Activated CD8-positive, alpha-beta memory T cell treated with anti-CD3 and anti-CD28 coated beads for 4 hours (primary cell): ENCODE measurements at places on chromosomes 3 and 15.

- no peak for DNase-seq
Measured at GRCh38 chr15:78374436-78375393, 34.6 kb downstream of the CRABP1 start.

GRCh38 chr15:69410248-69410874 lies 3.8 kb upstream of the KIF23 start:
- no peak for DNase-seq

DNA sequence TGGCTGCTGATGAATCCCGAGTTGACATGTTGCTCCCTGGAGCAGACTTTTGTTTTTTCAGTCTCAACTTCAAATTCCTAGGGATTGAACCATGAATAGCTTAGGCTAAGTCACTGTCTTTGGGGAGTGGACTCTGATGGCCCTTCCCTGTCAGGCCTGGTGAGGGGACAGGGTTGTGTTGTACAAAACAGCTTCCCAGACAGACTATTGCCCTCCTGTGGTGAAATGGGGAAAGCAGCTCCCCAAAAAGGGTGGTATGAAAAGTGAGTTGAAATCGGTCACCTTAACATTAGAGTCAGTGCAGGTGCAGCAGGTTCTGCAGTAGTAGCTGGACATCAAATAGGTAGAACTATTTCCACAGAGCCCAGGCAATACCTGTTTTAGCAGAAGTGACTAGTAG lies 775.6 kb downstream of the ROBO2 start:
- no peak for DNase-seq

GRCh38 chr3:148366743-148367410 lies 330.8 kb upstream of the AGTR1 start:
- no peak for DNase-seq

DNA sequence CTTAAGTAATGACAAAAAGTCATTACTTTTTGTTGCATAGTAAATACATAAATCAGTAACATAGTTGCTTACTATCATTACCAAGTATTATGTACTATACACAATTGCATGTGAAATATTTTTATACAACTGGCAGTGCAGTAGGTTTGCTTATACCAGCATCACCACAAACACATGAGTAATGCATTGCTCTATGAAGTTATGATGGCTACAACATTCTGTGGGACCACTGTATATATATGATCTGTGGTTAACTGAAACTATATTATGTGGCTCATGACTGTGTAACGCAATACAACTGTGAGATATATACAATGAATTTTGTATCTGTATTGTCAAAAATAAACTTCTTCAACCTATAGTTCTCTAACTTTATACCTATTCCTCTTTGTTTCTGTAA lies 113.7 kb upstream of the RBMS3 start:
- DNase-seq: no peak

DNA sequence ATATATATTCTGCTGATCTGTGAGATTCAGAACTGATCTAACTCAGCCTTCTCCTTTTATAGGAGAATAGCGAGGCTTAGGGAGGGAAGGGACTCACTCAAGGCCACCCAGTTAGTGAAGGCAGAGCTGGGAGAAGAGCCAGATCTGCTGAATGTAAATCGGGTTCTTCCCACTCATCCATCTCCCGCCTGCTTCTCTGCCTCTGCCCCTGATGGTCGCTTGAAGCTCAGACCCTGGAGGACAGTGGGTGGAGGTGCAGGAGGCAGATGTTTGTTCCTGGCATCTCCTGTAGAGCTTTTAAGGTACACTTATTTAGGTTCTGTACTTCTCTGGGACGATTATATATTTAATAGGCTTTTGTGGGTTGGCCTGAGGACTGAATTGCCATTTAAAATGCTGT lies 4.3 kb downstream of the PDIA5 start:
- no peak for DNase-seq
